ENCODE measurements at places on chromosomes 11 and 22.

GRCh38 chr22:36644333-36644757, 59.2 kb downstream of the CACNG2 start:
- DNase-seq, result no peak

DNA sequence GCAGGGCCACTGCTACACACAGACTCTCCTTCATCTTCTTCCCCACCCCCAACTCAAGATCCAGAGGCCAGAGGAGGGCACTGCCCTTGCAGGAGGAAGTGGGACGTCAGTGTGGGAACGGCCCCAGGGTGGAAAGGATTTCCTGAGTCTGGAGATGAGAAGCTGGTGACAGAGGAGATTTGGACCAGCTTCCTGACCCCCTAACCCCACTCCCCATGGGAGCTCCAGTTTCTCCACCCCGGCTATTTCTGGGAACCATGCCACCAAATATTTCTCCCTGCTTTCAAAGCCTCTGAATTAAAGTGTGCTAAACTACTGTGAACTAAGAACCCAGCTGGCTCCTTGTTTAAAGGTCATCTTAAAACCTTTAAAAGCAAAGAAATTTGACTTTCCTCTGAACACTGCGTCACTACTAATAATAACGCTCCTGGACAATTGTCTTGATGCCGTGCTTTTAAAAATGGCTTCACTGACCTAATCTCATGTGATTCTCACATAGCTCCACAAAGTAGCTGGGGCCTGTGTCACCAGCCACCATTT, 46.6 kb downstream of the CWC15 start:
- no peak for DNase-seq

GRCh38 chr11:1053121-1053901, 16.8 kb upstream of the MUC6 start:
- no peak for DNase-seq

GRCh38 chr11:15929371-15929901, 426.9 kb downstream of the SOX6 start:
- no peak for DNase-seq

DNA sequence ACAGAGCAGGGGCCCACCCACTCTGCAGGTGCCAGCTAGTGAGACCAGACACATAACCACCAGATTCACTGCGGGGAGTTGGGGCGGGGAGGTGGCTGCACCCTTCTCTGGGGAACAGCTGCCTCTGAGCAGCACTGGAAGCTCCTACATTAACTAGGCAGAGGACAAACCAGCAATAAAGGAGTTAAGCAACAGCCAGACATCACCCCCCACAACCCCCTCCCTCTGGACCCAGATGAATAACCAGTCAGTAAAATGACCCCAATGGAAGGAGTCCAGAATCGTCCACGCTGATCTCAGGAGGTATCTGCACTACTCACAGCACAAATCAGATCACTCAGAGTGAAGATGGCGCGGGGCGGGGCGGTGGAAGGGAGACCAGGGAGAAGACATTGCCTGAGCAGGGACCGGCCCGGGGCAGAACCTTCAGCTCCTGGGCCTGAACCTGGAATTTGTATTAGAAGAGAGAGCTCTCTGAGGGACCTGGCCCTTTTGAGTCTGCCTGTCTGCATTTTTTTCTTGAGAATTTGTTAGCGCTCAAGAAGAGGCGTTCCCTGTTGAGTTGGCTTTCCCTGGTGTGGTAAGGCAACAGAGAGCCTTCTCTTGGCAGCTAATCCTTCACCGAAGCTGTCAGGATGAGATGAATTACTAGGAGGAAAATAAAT, 125.5 kb upstream of the NCAM1 start:
- DNase-seq, result no peak

DNA sequence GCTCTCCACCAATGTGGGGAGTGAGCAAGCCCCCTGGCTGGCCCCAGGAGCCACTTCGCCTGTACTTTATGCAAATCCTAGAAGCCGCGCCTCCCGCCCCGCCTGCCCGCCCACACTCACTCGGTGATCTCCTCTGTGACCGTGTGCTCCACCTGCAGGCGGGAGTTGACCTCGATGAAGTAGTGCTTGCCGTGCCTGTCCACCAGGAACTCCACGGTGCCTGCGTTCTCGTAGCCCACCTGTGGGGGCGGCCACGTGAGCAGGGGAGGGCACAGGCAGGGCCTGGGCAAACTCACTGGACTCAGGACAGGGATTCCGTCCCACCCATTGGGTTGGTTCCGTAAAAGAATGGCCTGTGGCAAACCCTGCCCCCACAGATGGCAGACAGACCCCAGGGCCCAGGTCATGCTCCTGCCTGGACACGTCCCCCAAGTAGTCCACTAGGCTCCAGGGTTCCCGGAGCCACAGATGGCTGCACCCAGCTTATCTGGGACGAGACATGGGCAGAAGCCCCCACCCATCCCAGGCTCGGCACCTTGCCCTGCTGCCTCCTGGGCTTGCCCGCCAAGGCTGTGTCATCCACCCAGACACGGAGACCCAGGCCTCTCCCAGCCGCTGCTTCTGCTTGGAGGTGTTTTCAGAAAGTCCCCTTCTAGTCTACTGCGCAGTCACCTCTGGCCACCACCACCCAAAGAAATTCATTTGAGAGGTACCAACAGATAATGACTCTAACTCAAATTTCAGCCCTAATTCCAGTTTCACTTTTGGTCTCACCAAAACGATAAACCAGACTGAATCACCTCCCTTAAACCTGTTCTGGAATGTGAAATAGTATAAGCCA, 12.1 kb downstream of the LRFN4 start:
- peak; percentile 52 for DNase-seq

DNA sequence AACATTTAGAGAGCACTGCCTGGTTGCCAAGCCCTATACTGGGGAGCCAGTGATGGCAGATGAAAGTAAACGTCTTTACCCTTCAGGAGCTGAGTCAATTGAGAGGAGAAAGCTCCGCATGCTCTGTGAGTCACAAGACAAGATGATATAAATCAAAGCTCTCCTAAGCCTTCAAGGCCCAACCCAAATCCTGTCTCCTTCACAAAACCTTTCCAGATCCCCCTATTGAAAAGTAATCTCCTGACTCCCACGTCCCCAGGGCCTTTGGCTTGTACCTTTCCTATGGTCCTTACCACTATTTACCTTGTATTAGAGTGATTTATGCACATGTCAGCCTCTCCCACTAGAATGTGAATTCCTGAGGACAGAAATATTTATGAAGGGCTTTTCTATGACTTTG, 230.1 kb upstream of the TENM4 start:
- no peak for DNase-seq

DNA sequence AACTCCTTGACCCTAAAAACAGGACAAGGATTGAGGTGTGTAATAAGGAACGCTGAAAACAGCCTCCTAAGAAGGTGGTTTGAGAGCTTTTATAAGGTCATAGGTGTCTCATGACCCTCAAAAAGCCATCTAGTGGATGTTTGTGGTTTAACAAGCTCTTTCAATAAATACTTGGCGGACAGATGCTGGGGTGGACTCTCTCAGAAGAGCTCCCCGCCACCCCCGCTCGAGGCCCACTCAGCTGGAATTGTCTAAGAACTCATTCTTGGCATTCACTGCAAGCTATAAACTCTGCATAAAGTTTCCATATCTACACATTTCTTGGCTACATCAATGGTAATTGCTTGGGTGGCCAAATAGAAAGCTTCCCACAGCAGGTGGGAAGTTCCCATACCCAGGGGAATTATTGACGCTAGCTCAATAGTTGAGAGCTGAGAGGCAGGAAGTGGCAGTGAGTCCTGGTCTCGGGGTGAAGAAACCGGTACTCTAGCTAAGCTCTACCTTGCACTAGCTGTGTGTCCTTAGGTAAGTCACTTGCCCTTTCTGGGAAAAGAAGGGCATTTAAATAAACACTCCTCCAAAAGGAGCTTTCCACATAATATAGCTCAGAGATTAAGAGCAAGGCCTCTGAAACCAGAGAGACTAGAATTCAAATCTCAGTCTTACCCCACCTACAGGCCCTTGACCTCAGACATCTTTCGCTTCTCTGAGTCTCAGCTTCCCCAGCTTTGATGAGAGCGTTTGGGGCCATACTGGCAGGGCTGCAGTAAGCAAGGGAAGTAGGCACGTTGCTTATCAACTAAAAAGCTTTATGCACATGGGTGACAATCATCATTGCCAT, 6.4 kb downstream of the MS4A15 start:
- DNase-seq, result no peak

DNA sequence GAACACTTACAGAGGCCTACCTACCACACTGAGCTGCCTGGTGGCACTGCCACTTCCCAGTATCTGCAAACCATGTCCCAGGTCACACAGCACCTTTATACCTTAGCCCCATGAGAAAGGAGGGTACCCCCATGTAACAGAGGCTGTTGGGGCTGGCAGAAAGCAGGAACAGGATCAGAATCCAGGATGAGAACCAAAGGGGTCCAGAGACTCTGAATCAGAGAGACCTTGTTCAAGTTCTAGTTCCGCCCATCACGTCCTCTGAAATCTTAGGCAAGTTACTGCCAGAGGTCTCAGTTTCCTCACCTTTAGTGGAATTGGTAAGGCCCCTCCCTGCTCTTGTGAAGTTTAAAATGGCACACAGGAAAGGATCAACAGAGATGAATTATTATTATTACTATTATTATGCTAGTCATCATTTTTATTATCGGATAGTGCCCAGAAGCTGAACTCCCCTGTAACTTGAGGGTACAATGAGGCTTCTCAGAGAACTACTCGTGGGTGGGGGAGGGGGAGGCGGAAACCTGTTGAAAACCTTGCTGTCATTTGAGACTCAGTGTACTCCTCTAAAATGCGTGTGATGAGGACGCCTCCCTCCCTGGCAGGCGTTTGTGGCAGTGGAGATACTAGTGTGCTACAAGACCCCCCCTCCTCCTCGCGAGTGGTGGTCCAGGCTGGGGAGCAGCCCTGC, 9.3 kb downstream of the SELENOM start:
- no peak for DNase-seq

- DNase-seq, result no peak
Observed at GRCh38 chr11:41788177-41788576, 328.7 kb upstream of the LRRC4C start.
